ENCODE measurements at places on chromosomes 13 and 19.

DNA sequence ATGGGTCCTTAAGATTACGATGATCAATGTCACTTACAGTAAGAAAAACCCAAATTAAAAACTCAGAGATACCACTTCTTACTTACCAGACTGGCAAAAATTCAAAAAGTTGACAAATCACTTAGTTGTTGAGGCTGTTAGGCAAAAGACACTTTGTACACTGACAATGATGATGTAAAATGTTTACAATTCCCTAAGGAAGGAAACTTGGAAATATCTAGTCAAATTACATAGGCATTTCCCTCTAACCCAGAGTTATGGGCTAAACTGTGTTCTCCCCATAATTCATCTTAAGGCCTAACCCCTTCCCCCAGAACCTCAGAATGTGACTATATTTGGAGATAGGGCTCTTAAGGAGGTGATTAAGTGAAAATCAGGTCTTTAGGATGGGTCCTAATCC, 12.0 kb downstream of the TGDS start:
- no peak for DNase-seq

GRCh38 chr19:55651236-55651635, 3.2 kb downstream of the CCDC106 start:
- DNase-seq = no peak

GRCh38 chr19:1107661-1108261, 4.0 kb downstream of the GPX4 start:
- no peak for DNase-seq

DNA sequence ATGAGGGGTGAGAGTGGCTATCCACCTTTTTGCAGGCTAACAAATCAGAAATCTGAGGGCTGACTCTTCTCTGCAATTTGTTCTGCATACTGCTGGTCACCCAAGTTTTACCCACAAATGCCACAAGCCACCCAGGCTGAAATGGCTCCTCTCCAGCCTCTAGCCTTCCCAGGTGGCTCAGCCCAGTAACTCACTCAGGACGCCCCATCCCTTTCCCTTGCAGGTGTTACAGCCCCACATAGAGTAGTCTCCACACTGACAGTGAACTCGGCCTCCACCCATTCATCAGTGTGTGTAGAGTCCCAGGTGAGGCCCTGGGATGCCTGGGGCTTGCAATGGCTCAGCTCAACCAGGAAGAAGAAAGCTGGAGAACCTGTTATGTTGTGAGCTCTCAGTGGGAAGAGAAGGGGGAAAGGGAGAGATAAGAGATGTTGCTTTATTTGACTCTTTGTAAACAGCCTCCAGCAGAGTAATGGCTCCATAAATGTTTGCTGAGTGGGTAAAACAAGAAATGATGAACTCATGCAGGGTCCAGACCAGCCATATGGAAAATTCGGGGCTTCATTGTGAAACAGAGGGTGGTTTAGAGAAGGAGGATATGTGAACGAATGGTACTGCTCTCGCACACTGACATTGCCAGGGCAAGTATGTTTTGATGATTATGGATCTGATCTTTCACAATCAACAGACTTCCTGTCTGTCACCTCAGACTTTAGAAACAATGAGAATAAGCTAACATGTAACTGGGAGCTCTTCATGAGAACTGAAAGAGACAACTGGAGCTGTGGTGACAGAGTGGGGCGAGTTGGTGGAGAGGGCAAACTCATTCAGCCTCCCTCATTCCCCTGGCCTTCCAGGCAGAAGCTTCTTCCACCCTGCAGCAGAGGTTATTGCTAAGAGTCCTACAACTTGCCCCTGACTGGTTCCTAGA, 74.2 kb upstream of the RFC3 start:
- DNase-seq = no peak

- DNase-seq = no peak
These were observed 151.7 kb downstream of the DLEU7 start for GRCh38 chr13:50691681-50692263.

DNA sequence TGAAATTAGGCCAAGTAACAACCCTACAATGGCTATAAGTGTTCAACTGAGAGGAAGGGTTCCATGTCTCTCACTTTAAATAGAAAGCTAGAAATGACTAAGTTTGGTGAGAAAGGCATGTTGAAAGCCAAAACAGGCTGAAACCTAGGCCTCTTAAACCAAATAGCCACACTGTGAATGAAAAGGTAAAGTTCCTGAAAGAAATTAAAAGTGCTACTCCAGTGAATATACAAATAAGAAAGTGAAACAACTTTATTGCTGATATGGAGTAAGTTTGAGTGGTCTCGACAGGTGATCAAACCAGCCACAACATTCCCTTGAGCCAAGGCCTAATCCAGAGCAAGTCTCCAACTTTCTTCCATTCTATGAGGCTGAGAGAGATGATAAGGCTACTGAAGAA, 209.6 kb downstream of the KLF12 start:
- no peak for DNase-seq
